ENCODE measurements at places on chromosomes 7 and 10.
A peak's percentile ranks its signal among the peaks of the same experiment; 100 is the strongest.

- no peak for DNase-seq
Observed at GRCh38 chr7:84548366-84549365, 354.1 kb upstream of the SEMA3A start.

DNA sequence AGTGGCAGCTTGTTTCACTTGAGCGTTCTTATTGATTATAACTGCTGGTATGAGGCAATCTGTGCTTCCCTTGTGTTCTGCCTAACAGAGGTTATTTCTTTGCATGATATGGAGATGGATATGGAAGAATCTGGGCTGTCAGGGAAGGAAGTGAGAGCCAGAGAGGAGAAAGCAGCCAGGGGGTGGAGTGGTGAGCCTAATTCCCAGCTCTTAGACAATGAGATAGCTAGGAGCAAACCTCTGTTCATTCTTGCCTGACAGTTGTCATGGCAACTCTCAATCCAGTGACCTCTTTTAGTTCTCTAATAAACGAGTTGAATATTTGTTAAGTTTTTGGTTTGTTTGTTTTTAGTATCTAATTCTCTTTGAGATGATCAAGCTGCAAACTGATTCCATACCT, 214.3 kb downstream of the NRG3 start:
- no peak for DNase-seq

DNA sequence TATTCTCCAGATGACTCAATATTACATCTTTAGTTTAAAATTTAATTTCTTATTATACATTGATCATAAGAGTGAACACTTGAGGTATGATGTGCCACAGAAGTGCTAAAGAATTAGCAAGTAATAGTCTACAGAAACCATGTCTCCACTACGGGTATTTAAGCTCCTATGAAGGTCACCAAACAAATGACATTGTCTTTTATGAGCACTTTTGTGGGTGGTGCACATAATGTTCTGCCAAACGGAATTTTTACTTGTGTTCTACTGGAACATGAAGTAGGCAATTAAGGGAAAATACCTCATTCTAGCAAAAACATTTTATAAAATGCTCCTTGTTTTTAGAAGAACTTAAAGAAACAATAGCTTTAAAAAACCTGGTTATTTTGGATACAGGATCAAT, 27.4 kb upstream of the CUBN start:
- no peak for DNase-seq

- DNase-seq, result no peak
Observed at GRCh38 chr7:134844200-134844599, 64.8 kb downstream of the CALD1 start.

DNA sequence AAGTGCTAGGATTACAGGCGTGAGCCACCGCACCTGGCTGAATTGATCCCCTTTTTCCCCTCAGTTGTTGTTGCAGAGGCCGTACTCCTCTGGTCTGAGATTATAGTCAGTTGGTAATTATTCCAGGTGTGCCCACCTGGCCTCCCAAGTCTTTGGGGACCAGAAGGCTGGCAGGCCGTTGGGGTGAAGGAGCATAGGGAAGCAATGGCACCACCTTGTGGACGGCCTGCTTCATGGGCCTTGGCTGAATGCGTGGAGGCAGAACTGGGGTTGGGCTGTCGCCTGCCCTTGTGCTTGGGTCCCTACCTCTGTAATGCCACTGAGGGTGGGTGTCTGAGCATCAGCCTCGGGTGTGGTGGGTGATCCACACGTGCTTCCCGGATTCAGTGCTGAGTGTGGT, 125.7 kb downstream of the RGS10 start:
- peak; percentile 27 for DNase-seq

- DNase-seq, result no peak
Observed at GRCh38 chr7:100109521-100110163, 8.2 kb downstream of the AP4M1 start.

DNA sequence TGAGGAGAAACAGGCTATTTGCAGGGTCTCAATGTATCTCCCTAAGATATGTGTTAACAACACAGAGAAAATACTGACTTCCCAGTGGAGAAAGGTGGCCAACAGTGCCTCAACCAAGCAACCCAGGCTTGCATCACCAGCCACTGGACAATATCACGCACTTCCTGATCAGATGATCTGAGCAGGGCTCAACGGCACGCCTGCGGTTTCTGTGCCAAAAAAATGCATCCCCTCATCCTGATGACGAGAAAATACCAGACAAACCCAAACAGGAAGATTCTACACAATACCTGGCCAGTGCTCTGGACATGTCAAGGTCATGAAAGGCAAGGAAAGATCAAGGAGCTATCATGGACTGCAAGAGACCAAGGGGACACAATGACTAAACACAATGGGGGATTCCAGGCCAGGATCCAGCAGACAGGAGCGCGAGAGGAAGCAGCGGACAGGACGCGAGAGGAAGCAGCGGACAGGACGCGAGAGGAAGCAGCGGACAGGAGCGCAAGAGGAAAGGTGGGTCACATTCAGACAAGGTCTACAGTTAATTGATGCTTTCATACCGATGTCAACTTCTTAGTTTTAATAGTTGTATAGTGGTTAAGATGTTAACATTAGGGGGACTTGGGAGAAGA, 51.1 kb downstream of the GNA12 start:
- DNase-seq, result no peak

DNA sequence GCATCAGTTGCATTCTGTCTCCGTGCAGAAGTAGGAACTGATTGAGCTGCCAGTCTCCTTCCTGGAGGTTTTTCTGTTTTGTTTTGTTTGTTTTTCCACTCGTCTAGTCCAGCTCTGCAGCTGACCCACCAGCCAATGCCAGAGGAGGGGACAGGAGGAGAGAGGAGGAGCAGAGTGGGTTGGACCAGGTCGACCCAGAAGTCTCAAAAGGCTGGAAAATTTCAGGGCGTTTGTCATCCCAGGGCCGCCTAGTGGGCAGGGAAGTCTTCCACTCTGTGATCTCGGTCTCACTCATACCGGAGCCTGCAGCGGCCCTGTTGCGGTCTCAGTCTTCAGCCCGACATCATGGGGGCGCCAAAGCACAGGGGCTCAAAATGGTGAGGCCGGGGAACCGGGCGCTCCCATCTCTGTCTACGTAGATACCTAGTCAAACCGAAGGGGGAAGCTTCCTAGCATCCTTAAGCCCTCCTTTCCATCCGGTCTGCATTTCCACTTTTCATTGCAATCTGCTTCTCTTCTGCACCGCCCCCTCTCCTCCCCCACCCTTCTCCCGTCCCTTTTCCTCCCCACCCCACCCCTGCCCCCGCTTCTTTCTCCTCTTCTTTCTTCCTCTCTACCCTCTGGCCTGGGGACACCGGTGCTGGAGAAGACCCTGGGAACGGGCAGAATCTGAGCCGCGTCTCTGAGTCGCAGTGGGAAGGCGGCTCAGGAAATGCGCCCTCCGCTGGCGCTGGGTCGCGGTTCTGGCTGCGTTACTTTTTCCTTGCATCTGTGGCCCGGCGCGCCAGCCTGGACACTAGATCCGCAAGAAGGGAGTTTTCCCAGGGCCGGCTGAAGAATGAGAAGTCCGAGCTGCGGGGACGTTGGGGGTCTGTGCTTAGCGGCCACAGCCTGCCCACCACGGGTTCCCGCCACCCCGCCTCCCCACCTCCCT, 16.2 kb upstream of the PAX2 start:
- DNase-seq, result no peak

- no peak for DNase-seq
Observed at GRCh38 chr7:151454305-151454704, 14.4 kb upstream of the CRYGN start.

DNA sequence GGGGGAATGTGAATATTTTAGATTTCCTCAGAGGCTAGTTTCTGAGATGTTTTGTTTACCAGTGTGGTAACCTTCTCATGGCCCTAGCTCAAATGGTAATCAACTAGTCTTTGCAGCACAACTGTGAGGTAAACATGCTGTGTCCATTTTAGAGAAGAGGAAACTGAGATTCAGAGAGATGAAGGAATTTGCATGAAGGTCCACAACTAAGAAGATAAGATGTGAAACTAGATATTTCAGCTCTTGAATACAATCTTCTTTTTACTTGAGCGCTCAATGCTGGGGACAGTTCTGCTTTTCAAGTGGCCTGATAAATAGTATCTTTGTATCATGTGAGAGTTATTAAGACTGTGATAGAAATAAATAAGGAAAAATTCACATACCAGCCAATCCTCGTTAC, 245.4 kb downstream of the AUTS2 start:
- no peak for DNase-seq

GRCh38 chr7:159218607-159219006, 73.9 kb upstream of the VIPR2 start:
- no peak for DNase-seq

GRCh38 chr10:102597131-102597991, 46.9 kb upstream of the TRIM8 start:
- no peak for DNase-seq

- DNase-seq, result no peak
Observed at GRCh38 chr7:138982204-138982623, 1.0 kb upstream of the KIAA1549 start.

GRCh38 chr10:125038637-125039036, 96.7 kb downstream of the ZRANB1 start:
- DNase-seq, result no peak

DNA sequence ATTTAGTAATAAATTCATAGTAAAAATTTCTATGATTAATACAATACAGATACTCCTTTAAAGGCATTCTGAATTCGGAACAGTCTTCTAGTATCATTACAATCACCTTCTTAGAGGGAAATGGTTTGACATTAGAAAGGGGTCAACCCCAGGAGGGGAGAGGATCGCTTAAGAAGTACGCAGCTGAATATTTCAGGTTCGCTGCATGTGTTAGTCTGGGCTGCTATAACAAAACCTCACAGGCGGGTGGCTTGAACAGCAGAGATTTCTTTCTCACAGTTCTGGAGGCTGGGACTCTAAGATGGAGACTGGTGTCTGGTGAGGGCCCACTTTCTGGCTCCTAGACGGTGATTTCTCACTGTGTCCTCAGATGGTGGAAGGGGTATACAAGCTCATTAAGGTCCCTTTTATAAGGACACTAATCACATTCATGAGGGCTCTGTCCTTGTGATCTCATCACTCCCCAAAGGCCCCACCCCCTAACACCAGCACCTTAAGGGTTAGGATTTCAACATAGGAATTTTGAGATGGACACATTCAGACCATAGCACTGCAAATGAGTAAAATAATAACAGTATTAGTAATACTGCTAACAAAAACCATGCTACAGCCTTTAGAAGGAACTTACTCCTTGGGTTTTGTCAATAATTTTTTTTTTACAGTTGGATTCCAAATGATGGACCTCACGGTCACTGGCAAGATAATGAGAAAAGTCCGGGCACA, 34.0 kb downstream of the GNA12 start:
- DNase-seq, result no peak

GRCh38 chr10:77120666-77121376, 516.8 kb downstream of the KCNMA1 start:
- DNase-seq, result no peak

GRCh38 chr10:128147064-128147463, 20.8 kb upstream of the MKI67 start:
- no peak for DNase-seq

DNA sequence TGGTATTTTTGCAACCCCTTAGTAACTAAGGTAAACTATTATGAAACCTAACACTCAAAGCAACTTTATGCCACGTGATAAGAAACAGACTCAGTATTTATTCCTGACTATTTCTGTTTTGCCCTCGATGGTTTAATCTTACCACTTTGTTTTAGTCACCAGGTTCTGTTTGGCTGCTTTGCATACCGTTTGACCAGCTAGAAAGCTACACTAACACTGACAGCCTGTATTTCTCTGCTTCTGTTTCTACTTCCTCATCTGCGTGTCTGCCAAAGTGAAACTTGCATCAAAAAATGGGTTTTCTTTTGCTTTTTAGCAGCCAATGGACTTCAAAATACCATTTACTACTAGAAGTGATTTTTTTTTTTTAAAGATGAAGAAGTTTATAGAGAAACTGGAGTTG, 802.5 kb downstream of the GRM8 start:
- DNase-seq, result no peak

DNA sequence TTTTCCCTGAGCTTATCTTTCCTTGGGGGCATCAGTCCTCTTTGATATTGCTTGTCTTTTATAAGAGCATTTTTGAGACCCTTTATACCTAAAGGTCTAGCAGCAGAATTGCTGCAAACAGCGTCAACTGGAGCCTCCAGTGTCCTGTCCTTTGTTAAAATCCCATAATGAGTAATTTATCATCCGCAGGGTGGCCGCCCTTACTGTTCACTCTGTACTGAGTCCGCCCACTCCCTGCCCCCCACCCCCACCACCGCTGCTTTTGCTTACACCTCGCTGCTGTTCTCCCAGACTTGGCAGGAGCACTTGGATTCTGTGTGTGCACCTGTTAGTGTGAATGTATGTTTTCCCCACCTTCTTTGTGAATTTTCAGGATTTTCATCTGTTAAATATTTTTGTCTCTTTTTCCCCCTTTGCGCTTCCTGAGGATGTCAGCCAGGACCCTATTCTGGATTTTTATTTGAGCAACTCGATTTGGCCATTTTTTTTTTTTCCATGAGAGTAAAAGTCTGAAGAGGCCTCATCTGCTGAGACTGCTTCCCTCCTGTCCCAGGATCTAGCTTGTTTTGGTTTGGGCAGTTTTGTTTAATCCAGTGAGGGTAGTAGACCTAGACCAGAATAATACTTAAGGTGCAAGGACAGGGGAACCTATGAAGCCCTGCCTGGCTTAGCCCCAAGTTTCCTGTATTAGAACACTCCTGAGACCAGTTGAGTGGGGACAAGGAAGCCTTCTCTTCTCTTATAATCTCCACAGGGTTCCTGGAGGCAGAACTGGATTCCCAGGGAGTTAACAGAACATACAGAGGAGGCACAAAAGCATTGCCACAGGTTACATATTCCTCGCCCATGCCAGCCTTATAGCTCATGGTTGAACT, 8.2 kb downstream of the AGFG2 start:
- DNase-seq, result no peak

DNA sequence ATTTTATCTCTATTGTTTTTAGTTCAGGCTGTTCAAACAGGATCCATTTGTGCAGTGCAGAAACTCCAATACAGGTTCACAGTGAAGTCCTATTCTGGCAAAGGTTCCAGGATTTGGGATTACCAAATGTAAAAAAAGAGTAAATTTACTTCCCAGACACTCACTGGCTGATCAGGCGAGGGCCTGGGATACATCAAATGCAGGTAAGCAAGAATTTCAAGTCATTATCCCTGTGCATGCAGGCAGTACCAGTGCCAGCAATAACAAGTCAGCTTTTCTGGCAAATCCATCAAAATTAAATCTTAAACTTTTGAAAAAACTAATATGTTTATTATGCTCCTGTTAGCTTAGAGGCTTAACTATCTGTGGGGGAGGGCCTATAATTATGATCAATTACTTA, 6.3 kb downstream of the CDK6 start:
- DNase-seq, result no peak

DNA sequence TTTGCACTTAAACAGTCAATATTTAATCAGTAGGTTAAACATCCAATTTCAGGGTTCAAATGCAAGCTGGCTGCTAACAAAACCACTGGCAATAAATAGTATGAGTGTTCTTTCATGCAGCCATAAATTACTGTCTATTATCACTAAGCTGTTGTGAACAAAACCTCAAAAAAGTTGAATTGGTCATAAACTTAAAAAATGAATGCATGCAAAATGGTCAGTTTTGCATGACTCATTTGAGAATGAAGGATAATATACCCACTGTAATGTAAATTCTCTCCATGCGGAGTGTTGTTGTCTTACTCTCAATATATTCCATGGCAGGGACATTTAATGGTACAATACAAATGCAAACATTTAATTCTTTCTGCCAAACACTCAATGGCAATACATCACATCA, 226.4 kb downstream of the MAGI2 start:
- DNase-seq, result no peak

- DNase-seq, result no peak
Observed at GRCh38 chr7:7672545-7673239, 32.1 kb downstream of the UMAD1 start.

GRCh38 chr10:100883312-100883821, 29.4 kb upstream of the SLF2 start:
- no peak for DNase-seq

GRCh38 chr10:130807721-130808120, 503.8 kb downstream of the TCERG1L start:
- DNase-seq, result no peak

Measured in SHP77 treated with DMSO at 0.1 percent for 48 hours (cell line).